A549 (cell line): ENCODE measurements at places on chromosomes 7 and 10.

DNA sequence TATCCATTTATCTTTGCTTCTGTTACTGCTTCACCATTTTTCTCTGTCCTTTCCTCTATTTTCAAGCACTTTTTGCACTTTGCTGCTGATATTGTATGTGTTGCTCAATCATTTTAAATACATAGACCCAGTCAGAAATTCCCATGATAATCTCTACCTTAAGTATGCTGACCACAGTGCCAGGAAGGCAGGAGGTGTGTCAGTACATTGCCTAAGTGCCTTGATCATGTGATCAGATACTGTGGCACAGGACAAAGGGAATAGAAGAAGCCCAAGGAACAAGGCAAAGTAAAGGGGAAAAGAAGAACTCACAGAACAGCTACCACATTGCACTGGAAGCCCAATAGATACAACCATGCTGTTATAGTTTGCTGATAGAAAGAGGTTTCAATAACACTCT is 53.7 kb upstream of the CD36 start:
- DNase-seq: peak; percentile 28

DNA sequence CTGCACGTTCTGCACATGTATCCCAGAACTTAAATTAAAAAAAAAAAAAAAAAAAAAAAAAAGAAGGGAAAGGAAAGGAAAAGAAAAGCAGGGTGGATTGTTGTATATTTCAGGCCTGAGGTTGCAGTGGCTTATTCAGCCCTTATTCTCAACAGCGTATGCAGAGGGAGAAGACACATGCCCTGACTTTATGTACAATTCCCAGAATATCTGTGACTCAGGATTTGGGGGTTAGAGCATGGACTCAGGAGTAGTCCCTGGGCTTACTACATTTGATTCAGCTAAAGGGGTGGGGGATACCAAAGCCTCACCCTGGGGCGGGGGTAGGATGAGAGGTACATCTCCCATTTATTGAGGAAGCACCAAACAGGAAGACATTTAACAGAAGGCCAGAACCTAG is 137.4 kb downstream of the MYOF start:
- no peak for DNase-seq

GRCh38 chr7:26858735-26859134 is 5.7 kb downstream of the SKAP2 start:
- DNase-seq: no peak

DNA sequence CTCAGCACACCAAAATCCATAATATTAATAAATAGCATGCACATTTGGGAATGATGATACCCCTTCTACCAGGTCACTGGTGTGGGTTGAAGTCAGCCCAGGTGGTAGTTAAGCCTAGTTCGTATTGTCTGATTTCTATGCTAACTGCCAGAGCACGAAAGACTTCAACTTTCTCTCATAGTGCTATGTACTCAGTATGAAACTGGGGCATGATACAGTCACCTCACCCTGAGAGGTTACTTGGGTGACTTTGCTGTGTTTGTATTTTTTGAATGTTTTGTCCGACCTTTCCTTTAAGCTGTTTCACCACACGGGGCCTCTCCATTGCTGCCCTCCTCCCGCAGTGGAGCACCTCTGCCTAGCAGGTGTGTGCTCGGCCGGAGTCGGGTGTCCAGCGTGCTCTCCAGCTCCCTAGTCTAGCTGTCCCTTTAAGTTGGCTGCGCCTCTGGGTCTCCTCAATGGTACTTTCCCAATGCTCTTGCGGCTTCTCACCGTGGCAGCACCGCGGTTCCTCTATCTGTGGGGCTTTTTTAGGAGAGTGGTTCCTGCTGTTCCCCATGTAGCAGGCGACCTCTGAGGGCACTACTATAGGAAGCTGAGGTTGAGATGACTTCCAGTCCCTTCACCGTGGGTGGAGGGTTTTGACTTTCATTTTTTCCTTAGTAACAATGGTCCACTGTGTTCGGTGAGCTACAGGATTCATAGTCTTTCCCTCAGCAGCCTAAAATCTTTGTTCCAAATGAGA is 524.0 kb upstream of the PFKP start:
- no peak for DNase-seq

- DNase-seq: peak; percentile 68
These were observed 65.2 kb downstream of the AOAH start for GRCh38 chr7:36659172-36659516.

GRCh38 chr10:96524741-96525140 is 11.0 kb upstream of the TLL2 start:
- DNase-seq: no peak

- DNase-seq: no peak
These were observed 48.8 kb downstream of the VIM start for GRCh38 chr10:17276756-17277424.

DNA sequence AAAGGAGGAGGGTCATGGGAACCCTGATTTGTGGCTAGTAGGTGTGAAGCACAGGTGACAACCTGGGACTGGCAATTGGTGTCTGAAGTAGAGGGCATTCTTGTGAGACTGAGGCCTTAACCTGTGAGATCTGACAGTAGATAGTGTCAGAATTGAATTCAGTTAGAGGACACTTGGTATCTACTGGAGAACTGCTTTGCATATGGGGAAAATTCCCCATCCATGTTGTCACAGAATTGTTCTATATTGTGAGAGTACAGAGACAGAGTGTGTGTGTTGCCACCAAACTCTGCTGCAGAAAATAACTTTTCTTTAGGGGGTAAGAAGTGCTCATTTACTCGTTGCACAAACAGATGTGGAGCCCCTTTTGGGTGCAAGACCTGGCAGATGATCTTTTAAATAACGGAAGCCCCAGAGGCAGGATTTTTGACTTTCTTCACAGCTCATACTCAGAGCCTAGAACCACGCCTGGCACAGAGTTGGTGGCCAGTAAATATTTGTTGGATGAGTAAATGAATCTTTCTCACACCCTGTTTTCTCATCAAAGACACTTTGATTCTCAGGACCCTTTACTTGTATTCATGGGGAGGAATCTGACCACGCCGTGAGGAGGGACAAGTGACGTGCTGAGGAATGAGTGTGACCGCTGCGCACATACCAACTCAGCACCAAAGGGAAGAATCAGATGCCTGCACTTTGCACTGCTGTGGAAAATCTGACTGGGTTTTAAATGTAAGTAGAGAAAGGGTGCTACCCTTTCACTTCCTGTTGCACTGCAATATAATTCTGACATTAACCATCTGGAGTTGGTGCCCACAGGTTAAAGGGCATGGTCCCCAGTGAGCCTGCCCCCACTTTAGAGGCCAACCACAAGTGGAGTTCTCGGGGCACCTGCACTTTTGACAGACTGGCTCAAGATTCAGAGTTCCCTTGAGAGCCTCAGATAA is 39.2 kb upstream of the SDHAF3 start:
- DNase-seq: no peak

DNA sequence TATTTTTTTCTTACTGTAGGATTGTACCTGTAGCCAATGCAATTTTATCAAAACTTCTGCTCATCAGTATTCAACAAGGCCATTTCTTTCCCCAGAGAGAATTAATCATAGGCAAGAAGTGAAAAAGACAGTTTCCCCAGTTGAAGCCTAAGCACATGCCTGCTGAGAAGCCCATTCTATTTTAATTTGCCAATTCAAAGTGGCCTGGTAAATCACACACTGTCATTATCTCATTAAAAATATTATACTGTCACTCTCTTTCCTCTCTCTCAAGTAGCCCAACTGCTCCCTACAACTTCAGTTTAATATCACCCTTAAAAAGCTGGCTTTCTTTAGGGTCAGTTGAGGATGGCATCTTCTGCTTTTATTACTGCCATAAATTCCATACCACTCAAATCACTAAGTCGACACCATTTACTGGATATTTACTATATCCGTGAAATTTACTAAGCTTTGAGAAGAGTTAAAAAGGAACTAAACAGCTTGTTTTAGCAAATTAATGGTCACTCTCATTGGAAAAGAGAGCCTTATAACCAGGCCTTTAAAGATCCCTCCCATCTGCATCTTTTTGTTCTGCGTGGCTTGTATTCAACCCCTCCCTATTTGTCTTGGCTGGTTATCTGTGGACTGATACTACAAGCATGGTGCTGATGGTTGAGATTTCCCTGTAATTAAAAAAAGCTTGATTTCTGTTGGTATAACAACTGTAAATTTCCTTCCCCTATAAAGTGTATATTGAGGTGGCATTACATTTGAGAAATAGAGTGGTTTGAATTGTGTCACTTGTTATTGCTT is 30.6 kb downstream of the COL28A1 start:
- DNase-seq: no peak

DNA sequence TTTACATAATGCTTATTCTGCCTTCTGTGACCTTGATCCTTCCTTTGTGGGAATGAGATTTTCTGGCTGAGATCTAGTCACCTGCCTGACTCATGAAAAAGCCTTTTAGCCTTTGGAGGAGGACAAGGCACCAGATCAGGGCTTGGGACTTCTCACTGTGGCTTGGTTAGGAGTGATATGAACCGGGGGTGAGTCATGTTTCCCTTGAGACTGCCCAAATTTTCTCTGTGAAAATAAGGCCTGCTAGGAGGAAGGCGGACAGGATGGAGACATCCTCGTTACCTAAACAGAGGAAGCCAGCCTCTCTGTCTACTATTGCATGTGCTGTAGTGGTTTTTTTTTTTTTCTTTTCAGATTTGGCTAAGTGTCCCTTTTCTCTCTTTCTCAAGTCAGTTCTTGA is 57.8 kb downstream of the EVX1 start:
- DNase-seq: no peak

DNA sequence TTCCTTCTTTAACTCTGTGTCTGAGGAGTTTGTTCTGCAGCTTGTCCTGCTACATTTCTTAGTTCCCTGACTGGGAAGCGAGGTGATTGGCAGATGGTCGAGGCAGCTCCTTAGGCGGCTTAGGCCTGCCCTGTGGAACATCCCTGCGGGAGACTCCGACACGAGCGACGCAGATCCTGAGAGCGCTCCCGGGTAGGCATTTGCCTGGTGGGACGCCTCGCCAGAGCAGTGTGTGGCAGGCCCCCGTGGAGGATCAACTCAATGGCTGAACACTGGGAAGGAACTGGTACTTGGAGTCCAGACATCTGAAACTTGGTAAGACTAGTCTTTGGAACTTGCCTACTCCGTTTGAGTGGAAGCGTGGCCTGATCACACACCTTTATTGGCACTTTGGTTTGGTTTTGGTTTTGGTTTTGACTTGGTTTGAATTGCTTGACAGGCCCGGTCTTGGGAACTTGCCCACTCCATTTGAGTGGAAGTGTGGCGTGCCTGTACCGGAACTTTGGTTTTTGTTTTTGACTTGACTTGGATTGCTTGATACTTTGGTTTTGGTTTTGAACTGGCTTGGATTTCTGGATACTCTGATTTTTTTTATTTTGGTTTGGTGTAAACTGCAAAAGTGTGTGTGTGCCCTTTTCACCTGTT is 42.6 kb downstream of the MAP3K8 start:
- no peak for DNase-seq

GRCh38 chr10:90378524-90379076 is 479.2 kb downstream of the HTR7 start:
- DNase-seq: no peak

GRCh38 chr7:35839860-35840854 is 39.3 kb downstream of the SEPTIN7 start:
- peak; percentile 9 for DNase-seq

- DNase-seq: no peak
These were observed 13.5 kb upstream of the EGFR start for GRCh38 chr7:55005241-55005851.

- no peak for DNase-seq
These were observed 118.0 kb downstream of the OTUD1 start for GRCh38 chr10:23556727-23557440.

DNA sequence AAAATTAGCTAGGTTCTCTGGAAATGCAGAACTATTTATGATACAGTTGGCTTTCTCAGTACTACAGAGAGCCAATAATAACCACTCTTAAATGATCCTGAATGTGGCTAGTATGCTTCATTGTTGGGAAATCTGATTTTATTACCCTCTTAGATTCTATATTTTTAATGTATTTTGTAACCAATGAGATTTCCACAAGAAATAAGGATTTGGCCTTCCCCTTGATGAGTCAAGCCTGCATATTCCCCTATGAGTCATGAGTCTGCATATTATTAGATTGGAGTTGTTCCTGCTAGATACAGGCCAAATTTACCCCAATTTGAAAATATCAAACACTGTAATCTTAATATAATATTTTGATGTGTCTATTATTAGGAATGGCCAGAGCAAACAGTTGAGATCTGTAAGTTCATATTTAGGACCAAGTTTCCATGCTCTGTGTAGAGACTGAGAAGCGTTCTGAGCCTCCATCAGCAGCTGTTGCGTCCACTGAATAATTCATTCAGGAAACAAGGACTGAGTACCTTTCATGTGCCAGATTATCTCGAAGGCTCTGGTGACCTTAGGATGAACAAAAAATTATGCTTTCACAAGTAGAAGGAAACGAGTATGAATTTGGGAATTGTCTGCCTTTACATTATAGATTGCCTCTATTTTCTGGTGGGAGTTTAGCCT is 793.4 kb downstream of the NRG3 start:
- no peak for DNase-seq

DNA sequence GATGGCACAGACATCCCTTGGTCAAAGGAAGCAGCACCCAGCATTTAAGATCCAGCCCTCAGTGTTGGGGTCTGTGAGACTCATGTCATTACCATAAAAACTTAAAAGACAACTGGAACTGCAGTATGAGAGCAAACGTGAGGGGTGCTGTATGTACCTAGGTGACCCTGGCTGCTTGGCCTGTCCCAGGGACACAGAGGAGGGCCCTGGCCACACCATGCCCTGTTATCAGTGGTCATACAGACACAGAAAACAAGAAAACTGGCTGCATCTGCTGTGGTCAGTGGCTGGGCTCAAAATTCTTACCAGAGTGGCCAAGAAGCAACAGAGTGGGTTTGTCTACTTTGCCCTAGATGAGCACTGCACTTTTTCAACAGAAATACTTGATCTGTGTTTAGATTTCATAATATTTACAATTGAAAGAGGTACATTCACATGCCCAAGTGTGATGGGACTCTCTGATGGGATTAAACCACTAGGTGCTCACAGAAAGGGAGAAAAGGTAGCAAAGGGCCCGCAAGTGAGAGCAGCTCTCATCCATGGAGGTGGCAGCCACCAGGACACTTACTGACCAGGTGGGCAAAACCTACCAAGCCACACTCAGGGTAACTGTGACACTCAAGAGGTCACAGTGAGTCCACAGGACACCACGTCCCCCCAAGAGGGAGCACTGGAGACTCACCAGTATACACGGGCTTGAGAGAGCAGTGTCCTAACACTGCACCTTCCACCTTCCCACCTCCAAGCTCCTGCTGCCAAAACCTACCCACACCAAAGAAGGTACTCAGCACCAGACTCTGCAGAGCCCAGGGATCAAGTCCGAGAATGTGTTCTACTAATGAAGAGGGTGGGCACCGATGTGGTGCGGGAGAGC is 68.1 kb upstream of the CAMK2B start:
- no peak for DNase-seq
